ENCODE measurements at places on chromosomes 1 and 21.
A peak's percentile ranks its signal among the peaks of the same experiment; 100 is the strongest.

DNA sequence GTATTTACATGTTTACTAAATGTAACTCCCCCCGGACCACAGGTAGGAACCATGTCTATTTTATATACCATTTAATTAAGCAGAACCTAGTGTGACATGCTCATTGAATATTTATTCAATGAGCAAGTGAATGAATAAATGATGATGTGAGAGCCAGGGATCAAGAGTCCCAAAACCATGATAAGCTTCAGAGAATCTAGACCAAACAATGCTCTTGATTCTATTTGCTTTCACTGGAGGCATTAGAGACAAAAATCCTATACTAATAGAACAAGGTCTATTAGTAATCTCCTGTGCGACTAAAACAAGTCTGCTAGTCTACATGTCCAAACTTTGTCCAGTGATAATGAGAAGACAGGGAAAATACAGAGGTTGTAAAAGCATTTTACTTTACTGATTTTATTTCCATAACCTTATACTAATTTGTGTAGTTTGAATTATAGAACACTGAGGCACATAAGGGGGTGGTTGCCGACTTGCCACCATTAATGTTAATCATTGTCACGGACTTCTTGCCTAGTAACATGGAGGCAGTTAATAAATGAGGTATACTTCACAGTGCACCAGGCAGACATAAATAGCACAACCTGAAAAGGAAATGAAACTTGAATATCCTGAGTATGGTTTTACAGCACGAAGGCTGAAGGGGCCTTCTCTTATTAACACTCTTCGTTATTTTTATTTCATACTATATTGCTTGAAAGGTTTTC is 69.8 kb downstream of the TBX15 start:
- peak; percentile 50 for DNase-seq

GRCh38 chr1:160204526-160205241 is 500 bp upstream of the PEA15 start:
- DNase-seq = peak; percentile 73

- no peak for DNase-seq
Observed at GRCh38 chr21:16377857-16378256, 648.1 kb downstream of the USP25 start.

- no peak for DNase-seq
Observed at GRCh38 chr1:11749203-11749689, 12.7 kb upstream of the C1orf167 start.

DNA sequence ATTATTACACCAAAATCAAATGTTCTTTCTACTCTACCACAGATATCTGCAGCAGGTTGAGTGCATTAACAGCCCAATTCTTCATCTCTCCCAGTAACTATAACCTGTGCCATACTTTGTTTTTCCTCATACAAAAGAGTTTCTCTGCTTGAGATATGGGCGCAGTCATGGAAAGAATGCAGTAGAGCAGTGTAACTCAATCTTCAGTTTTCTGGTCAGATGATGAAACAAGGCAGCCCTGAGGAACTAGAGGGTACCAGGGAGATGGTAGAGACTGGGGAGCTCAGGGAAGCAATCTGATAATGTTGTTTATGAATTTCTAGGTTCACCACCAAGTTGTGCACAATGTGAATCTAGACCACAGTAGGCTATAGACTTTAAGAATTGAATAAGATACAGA is 39.6 kb downstream of the ASPM start:
- no peak for DNase-seq

DNA sequence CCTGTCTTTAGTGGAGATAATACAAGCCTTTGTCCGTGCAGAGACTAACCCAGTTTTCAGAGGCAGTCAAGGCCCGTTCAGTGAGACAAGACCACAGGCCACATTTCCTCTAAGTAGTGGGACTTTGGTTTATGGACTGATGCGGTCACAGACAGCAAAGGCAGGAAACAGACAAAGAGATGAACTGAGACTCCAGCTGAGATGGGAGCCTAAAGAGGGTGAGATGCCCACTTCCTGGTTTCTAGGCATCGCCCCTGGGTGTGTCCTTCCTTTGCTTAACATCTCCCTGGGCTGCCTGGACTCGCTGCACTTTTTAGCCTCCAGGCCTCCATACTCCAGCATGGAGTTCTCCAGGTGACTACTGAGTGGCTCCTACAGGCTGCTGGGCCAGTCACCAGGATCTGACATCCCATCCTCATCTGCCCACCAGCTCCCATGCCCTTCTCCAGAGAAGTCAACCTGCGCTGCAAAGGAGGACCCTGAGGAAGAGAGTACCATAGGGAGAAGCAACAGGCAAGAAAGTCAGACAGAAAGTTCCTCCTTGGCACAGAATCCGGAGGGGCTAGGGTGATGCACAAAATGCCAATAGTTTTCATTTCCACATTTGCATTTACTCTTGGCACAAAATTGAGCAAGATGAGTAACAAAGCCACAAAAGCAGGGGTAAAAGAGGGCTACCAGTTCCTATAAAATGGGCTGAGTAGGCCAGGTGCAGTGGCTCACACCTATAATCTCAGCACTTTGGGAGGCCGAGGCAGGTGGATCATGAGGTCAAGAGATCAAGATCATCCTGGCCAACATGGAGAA is 15.1 kb downstream of the THEMIS2 start:
- peak; percentile 77 for DNase-seq

DNA sequence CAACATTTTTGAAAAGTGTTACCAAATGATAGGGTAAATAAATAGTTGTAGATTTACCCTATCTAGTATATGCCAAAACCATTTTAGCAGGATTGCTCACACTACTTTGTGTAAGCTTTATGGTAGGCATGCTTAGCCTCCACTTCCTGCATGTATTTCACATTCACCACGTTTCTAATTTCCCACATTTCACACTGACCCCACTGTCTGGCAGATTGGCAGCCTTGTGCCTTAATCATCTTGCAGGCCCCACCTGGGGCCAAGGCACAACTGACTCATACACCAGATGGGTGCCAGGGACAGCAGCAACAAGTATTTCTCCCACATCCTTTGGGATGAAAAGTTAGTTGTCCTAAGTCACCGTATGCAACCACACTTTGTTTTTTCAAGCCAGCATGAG is 21.2 kb upstream of the CENPF start:
- no peak for DNase-seq

DNA sequence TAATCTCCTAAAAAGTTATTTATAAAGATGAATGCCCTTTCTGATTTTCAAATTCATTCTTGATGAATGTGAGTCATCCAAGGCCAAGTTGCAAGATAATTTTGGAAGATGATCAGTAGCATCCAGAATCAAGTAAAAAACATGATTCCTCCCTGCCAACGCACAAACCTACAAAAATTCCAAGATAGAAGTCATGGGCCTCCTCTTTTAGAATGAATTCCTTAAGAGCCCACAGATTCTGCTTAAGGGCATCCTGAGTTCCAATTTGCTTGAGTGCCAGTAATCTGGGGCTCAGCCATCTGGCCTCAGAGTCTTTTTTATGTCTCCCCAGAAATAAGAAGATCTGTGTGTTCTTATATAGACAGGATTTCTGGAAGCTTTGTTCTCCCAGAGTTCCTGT is 23.2 kb upstream of the SPATA6 start:
- DNase-seq = no peak

DNA sequence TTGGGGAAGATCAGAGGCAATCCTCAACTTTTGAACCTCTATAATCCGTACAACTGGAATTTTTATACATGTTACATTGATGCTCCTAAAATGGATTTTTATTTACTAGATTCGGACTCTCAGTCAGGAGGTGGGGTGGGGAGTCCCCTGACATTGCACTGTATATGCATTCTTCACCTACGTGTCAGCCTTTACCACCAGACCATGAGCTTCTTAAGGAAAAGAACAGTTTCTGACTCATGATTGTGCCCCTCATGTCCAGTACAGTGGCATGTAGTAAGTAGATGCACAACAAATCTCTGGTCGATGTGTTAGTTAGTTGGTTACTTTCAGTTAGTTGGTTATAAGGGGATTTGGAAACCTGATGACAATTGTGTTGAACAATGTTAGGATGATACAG is 15.4 kb downstream of the LPAR3 start:
- DNase-seq = no peak

DNA sequence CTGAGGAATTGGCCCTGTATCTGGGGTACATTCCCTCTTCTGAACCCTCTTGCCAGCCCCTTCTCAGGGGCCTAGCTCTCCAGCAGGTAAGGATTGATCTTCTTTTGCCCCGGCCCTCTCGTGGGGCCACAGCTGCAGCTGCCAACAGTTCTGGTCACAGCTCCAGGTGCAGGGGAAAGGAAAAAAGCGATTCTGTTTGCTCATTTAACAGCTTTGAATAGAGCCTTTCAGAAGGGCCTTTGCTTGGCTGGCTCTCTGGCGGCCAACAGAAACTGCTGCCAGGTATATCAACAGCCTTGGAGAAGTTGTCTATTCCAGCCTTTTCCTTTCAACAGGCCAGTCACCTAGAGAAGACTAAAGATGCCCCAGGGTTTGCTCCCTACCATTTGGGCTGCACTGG is 16.1 kb upstream of the FMOD start:
- DNase-seq = peak; percentile 70

DNA sequence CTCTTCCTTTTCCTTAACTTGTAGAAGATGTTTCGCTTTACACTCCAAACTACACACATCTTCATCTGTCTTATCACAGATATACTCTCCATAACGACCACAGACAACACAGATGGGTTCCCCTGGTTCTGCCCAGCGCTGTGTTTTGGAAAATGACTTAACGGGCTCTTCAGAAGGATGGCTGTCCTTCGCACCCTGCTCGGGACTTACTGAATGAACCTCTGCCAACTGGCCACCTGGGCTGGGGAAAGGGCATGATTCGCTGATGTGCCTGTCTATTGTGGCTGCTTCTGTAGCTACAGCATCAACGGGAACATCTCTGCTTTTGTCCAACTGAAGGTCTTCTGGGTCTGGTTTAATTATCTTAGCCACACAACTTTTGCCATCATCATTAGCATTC is 3.4 kb downstream of the DDX59 start:
- DNase-seq = no peak

GRCh38 chr1:176919386-176920378 is 244.8 kb downstream of the ASTN1 start:
- no peak for DNase-seq

GRCh38 chr1:205991237-205991636 is 12.0 kb downstream of the RAB7B start:
- no peak for DNase-seq

GRCh38 chr1:203754455-203754864 is 10.5 kb upstream of the LAX1 start:
- peak; percentile 88 for DNase-seq

DNA sequence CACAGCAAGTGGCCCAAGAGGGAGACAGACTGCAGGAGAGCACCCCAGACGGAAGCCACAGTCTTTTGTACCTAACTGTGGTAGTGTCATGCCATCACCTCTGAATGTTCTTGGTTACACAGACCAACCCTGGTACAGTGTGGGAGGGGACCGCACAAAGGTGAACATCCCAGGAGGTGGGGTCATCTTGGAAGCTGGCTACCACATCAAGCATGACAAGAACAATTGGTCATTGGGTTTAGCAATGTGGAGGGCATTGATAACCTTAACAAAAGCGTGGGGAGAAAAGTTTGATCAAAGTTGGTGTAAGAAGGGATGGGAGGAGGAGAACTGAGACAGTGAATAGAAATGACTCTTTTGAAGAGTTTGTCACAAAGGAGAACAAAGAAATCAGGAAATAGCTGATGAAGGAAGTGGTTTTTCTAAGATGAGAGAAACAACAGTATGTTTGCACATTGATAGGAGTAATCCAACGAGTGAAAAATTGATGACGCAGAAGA is 87.1 kb upstream of the CACNA1E start:
- DNase-seq = no peak

- DNase-seq = no peak
Observed at GRCh38 chr21:37128076-37128475, 55.0 kb downstream of the TTC3 start.
